ENCODE measurements at places on chromosomes 7 and 10. TPM values are rescaled to one million over a fixed set of nuclear protein-coding genes. Genes with fewer than 3 reads are reported as not detected.

Gene OR2F1
- not detected for total RNA-seq

GRCh38 chr10:111126077-111126476, 49.2 kb downstream of the ADRA2A start:
- no peak for DNase-seq
- no peak overlapping the region for H3K4me3 ChIP-seq
- H3K36me3 ChIP-seq: no peaks in the 10 kb centered on the region
- H3K27ac ChIP-seq: no peak overlapping the region
- no peaks in the 10 kb centered on the region for H3K27me3 ChIP-seq
- no peaks in the 10 kb centered on the region for H3K4me1 ChIP-seq

Gene C7orf25
- 7.8 TPM for total RNA-seq

GRCh38 chr7:112757337-112757736, 32.9 kb downstream of the TMEM168 start:
- H3K27ac ChIP-seq: no peak overlapping the region
- no peaks in the 10 kb centered on the region for H3K4me1 ChIP-seq
- DNase-seq: no peak
- no peaks in the 10 kb centered on the region for H3K36me3 ChIP-seq
- H3K4me3 ChIP-seq: no peak overlapping the region
- H3K27me3 ChIP-seq: no peaks in the 10 kb centered on the region

Gene ANK3
- total RNA-seq: 75.9 TPM

Gene ANXA8L1
- 15.7 TPM for total RNA-seq

- H3K27me3 ChIP-seq: no peaks in the 10 kb centered on the region
- no peak overlapping the region for H3K4me3 ChIP-seq
- no peak overlapping the region for H3K27ac ChIP-seq
- no peaks in the 10 kb centered on the region for H3K36me3 ChIP-seq
- no peak for DNase-seq
- no peaks in the 10 kb centered on the region for H3K4me1 ChIP-seq
These were observed 73.5 kb upstream of the DLX6 start for GRCh38 chr7:96931891-96932290.

Gene KBTBD2
- total RNA-seq: 35.1 TPM

Gene CHN2
- total RNA-seq: 14.2 TPM

DNA sequence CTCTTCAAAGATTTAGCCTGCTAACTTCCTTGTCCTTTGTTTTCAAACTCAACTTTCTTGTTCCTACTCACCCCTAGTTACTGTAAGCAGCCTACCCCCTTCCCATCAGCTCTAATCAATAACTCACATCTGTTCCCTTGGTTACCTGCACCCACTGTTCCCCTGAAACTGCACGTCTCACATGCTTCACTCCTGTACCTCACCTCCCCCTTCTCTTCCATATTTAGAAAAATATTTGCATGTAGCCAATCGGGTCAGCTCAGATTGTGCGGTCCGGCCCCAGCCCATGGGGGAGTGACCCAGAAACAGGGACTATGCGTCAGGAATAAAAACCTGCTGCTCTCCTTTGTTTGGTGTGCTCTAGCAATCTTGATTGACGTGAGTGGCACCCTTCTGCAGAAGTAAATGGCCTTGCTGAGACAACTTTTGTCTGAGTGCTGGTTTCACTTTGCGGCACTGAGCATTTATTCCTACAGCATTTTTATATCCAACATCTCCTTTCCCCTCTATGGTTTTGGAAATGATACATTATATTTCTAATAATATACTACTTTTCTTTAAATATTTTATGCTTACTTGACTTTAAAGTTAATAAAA, 21.1 kb upstream of the FAM221A start:
- H3K27me3 ChIP-seq: no peaks in the 10 kb centered on the region
- DNase-seq: no peak
- H3K36me3 ChIP-seq: no peaks in the 10 kb centered on the region
- H3K4me1 ChIP-seq: no peaks in the 10 kb centered on the region

Gene CLDN4
- total RNA-seq: 116 TPM

DNA sequence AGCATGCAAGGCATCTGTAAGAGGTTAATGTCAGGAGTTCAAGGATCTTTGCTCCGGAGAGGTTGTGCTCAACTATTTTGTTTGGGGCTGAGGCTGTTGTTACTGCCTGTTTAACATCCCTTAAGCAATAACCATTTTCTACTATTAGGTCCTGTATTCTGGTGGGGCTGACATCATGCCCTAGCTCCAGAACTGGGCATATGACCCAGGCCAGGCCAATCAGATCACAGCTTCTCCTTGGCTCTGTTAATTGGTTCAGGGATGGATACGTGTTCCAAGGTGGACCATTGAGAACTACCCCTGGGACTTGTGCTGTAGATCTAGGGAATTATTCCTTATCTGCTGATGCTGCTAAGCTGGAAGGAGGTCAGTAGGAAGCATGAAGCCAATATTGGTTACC, 67.0 kb downstream of the SYPL1 start:
- no peak overlapping the region for H3K27ac ChIP-seq
- no peaks in the 10 kb centered on the region for H3K27me3 ChIP-seq
- H3K4me1 ChIP-seq: peaks cover 14% of the 10 kb centered on the region
- no peaks in the 10 kb centered on the region for H3K36me3 ChIP-seq
- H3K4me3 ChIP-seq: no peak overlapping the region

- H3K4me1 ChIP-seq: no peaks in the 10 kb centered on the region
- H3K27ac ChIP-seq: no peak overlapping the region
- no peaks in the 10 kb centered on the region for H3K36me3 ChIP-seq
- no peak overlapping the region for H3K4me3 ChIP-seq
These were observed 1037.1 kb downstream of the REEP3 start for GRCh38 chr10:64558094-64558835.

Gene C10orf53
- total RNA-seq: not detected

Gene OLAH
- 1.7 TPM for total RNA-seq

DNA sequence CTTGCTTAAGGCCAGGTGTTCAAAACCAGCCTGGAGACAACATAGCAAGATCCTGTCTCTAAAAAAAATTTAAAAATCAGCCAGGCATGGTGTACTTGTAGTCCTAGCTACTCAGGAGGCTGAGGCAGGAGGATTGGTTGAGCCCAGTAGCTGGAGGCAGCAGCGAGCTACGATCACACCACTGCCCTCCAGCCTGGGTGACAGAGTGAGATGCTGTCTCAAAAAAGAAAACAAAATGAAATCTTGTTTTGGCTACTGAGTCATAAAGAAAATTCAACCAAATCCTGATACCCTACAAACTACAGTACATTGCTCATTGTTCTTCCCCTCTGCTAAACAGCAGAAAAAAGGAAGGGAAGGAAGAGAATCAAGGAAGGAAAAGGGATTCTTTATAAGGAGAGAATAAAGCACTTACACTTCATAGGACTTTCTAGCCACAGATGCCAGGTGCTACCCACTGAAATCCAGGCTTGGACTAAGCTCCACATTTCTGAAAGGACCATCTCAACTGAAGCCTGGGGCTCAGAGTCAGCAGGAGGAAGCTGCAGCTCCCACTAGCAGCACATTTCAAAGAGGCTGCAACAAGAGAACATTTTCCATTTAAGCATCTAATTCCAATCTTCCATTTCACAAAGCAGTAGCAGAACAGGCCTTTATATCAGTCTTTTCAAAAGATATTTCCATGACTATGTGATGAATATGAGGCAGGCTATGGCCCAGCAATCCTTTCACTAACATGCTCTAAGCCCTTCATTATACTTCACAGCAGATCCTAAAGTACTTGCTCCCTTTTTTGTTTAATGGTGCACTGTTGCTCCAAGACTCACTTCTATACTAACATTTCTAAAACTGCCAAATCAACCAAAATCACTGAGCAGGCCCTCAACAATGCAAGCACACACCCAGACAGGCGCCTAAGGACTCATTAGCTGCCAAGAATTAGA, 13.5 kb downstream of the TNPO3 start:
- H3K4me3 ChIP-seq: no peak overlapping the region
- peaks cover 41% of the 10 kb centered on the region for H3K36me3 ChIP-seq
- no peak overlapping the region for H3K27ac ChIP-seq
- H3K4me1 ChIP-seq: peaks cover 19% of the 10 kb centered on the region
- DNase-seq: no peak

GRCh38 chr7:138919911-138920310, 61.3 kb downstream of the KIAA1549 start:
- H3K27ac ChIP-seq: no peak overlapping the region
- H3K4me3 ChIP-seq: no peak overlapping the region
- no peaks in the 10 kb centered on the region for H3K4me1 ChIP-seq

- H3K27me3 ChIP-seq: peaks cover 23% of the 10 kb centered on the region
- H3K27ac ChIP-seq: peak overlapping the region; percentile 78
- H3K4me3 ChIP-seq: peak overlapping the region; percentile 55
- no peaks in the 10 kb centered on the region for H3K36me3 ChIP-seq
These were observed 2.4 kb downstream of the ADRB1 start for GRCh38 chr10:114046087-114046458.

Gene COBL
- total RNA-seq: 27.9 TPM

DNA sequence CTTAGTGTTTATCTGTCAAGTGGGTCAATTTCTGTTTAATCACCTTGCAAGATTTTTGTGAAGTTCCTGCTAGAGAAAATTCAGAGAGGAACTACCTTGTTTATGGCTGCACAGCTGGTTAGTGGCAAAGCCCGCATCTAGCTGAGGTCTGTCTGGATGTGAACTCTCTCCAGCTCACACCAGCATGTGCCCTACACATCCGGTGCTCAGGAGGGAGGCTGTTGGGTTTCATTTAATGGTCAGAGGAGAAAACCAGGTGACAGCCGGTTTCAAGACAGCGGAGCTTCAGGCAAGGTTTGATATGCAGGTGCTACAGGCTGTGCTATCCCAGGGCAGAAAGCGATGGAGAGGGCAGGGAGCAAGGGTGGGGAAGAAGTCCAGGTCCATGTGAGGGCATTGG, 351.1 kb downstream of the ACTR3B start:
- DNase-seq: no peak
- H3K27me3 ChIP-seq: no peaks in the 10 kb centered on the region
- H3K4me3 ChIP-seq: no peak overlapping the region
- no peak overlapping the region for H3K27ac ChIP-seq
- no peaks in the 10 kb centered on the region for H3K36me3 ChIP-seq
- no peaks in the 10 kb centered on the region for H3K4me1 ChIP-seq

GRCh38 chr10:11533328-11533781, 78.1 kb downstream of the USP6NL start:
- H3K4me1 ChIP-seq: peaks cover 24% of the 10 kb centered on the region
- H3K36me3 ChIP-seq: no peaks in the 10 kb centered on the region
- H3K27ac ChIP-seq: no peak overlapping the region
- no peak overlapping the region for H3K4me3 ChIP-seq

- H3K4me1 ChIP-seq: no peaks in the 10 kb centered on the region
- no peaks in the 10 kb centered on the region for H3K36me3 ChIP-seq
- H3K27ac ChIP-seq: no peak overlapping the region
- no peak for DNase-seq
- no peaks in the 10 kb centered on the region for H3K27me3 ChIP-seq
These were observed 8.8 kb downstream of the CCDC136 start for GRCh38 chr7:128800567-128800966.

All from lower lobe of right lung (tissue), 2 donors.